Subcutaneous adipose tissue (tissue), 4 donors: ENCODE measurements at places on chromosomes 2 and 18. TPM values are rescaled to one million over a fixed set of nuclear protein-coding genes. Genes with fewer than 3 reads are reported as not detected.

The CMPK2 gene
- 2.4 TPM for total RNA-seq

The NT5C1B gene
- total RNA-seq: not detected

The EFEMP1 gene
- 291 TPM for total RNA-seq

The MAB21L4 gene
- not detected for total RNA-seq

The CCDC141 gene
- 24.5 TPM for total RNA-seq

The AMMECR1L gene
- 21.5 TPM for total RNA-seq

The CD8B2 gene
- total RNA-seq: not detected

The ATG9A gene
- total RNA-seq: 29.0 TPM

The MYO7B gene
- 0.49 TPM for total RNA-seq

The OXER1 gene
- 0.82 TPM for total RNA-seq

The SETBP1 gene
- total RNA-seq: 27.3 TPM

The MRPS9 gene
- 11.0 TPM for total RNA-seq

The MYOM1 gene
- total RNA-seq: 14.1 TPM

The TMEM247 gene
- total RNA-seq: not detected

The FBXO41 gene
- 0.98 TPM for total RNA-seq

The CKAP2L gene
- total RNA-seq: not detected

The RNF138 gene
- total RNA-seq: 19.7 TPM

The ASIC4 gene
- total RNA-seq: not detected

The C2orf15 gene
- total RNA-seq: not detected

The ZNF638 gene
- 191 TPM for total RNA-seq

The FBXO36 gene
- 2.6 TPM for total RNA-seq

The GTF2A1L gene
- total RNA-seq: 2.5 TPM

The LYG2 gene
- not detected for total RNA-seq

The FEV gene
- total RNA-seq: not detected
